ENCODE measurements at places on chromosomes 7 and 10. TPM values are rescaled to one million over a fixed set of nuclear protein-coding genes. Genes with fewer than 3 reads are reported as not detected.

DNA sequence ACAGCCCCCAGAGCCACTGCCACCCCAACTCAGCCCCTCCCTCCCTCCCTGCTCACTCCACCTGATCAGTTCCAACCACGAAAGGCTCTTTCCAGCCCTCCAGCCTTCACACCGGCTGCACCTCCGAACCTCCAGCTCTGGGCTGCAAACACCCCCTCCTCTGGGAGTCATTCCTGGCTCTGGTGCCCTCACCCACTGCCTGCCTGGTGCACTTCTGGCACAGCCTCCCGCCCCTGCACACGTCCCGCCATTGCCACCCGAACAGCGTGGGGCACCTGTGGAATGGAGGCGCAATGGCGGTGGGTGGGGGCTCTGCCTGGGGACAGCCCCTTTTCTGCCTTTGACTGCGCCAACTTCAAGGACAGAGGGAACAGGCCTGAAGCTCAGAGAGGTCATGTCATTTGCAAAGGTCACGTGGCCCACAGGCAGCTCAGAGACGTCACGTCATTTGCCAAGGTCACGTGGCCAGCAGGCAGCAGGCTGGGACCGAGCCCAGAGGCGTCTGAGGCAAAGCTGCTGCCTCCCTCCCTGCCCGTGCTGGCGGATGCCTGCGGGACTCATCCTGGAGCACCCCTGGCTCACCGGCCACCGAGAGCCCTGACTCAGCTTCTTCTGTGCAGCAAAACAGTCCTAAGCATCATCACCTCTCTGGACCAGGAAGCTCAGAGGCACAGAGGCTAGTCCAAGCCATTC lies 76.0 kb upstream of the DNAAF5 start:
- no peak for DNase-seq

Gene BCL7B
- 37.7 TPM for polyA plus RNA-seq

GRCh38 chr10:72753760-72754231 lies 61.9 kb downstream of the MCU start:
- no peak for DNase-seq

DNA sequence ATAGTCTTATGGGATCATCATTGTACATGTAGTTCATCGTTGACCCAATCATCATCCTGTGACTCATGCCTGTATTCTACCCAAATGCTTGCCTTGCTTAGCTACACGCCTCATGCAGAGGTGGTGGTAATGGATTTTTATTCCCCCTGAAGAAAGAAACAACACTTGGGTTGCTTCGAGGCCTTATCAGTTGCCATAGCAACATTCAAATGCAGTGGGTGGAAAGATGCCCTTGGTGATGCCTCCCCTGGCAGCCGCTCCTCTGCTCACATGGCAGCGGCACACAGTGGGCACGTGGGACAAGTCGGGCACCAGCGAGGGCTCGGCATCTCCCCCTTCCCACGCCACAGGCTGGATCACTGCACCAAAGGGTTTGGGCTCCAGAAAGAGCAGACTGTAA lies 54.0 kb upstream of the NMT2 start:
- DNase-seq, result no peak

DNA sequence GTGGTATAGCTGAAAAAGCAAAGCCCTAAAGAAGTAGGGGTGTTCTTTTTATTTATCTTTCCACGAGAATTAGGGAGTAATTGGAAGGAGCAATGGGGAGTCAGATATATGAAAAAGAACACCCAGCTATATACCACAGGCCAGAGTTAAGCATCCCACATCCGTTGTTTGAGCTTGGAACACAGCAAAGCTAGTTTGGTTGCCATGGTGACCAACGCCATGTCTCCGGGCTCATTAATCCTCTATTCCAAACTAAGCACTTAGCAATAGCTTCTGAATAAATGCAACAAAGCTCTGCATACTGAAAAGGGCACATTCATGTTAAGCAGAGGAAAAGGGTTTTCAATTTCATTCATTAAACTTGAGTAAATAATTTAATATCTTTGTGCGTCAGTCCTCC lies 23.5 kb downstream of the ASB4 start:
- no peak for DNase-seq

Data from hindlimb muscle (tissue), 1 donor.